Dermis lymphatic vessel endothelial cell (primary cell): ENCODE measurements at places on chromosomes 1 and 21. TPM values are rescaled to one million over a fixed set of nuclear protein-coding genes. Genes with fewer than 3 reads are reported as not detected.

CTTNBP2NL gene
- 18.6 TPM in 2 replicates for total RNA-seq

CLEC20A gene
- total RNA-seq, result 0.17 TPM in 1 of 2 replicates, not detected in the other

LRRC53 gene
- not detected in 2 replicates for total RNA-seq

S100A10 gene
- 190 and 241 TPM in 2 replicates for total RNA-seq

SMCP gene
- not detected in 2 replicates for total RNA-seq

B4GALT2 gene
- total RNA-seq, result 35.9 and 39.6 TPM in 2 replicates

CASZ1 gene
- 2.7 and 3.2 TPM in 2 replicates for total RNA-seq

C1orf185 gene
- not detected in 2 replicates for total RNA-seq

TGFB2 gene
- 9.5 and 50.7 TPM in 2 replicates for total RNA-seq

ALX3 gene
- total RNA-seq, result not detected in 2 replicates
